Cortex of kidney (tissue), 1 donor: ENCODE measurements at places on chromosomes 5 and 9.

DNA sequence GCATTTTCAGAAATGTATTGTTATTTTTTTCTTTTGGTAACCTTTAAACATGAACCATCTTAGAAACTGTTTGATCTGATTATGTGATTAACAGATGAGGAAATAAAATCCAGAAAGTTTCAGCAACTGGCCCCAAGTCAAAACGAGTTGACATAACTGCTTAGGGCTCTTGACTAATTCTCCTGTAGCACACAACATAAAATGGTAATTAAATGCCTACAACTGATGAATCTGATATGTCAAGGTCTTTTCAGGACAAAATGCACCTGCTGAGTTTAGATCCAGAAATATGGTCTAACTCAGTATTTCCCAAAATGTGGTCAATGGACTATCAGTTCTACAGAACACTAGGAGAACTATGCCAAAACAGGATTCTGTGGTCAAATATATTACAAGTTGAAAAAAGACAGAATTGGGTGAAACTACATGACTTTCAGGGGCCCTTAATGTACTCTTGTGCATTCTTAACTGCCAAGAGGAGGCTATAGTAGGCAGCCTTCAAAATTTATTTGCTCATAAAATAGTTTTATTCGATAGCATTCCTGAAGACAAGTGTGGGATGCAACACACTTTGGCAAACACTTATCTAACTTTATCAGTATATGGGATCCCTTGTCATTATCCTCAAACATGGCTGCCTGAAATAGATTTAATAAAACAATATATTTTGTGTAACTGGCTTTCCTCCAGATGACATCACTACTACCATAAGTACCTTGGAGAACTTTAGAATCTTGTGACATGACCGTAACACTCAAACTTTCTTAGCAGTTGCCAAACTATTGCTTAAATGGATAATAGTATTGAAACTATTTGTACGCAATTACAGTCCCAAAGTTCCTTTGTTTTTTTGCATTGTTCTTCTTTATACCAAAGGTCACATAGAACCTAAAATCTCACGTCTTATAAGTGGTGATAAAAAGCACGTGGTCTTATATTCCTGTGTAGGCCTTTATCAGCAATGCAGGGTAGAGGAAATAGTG, 59.4 kb downstream of the FBN2 start:
- DNase-seq = no peak

DNA sequence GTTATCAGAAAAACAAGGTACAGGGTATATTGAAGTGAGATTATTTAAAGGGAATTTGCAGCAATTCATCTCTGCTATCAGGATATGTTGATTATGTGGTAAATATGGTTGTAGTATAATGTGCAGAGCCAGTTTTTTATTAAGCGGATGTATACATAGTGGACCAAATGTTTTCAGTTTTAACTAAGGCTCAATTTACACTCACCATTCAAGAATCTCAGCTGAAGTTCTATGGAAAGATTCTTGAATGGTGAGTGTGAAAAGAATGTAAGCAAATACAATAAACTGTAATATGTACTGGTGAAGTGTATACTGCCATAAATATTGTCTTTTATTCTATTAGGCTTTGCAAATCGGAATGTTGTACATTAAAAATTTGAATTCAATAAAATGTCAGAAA, 895.9 kb upstream of the CDH10 start:
- no peak for DNase-seq

- DNase-seq = no peak
Observed at GRCh38 chr5:102903074-102903871, 148.2 kb downstream of the PAM start.

DNA sequence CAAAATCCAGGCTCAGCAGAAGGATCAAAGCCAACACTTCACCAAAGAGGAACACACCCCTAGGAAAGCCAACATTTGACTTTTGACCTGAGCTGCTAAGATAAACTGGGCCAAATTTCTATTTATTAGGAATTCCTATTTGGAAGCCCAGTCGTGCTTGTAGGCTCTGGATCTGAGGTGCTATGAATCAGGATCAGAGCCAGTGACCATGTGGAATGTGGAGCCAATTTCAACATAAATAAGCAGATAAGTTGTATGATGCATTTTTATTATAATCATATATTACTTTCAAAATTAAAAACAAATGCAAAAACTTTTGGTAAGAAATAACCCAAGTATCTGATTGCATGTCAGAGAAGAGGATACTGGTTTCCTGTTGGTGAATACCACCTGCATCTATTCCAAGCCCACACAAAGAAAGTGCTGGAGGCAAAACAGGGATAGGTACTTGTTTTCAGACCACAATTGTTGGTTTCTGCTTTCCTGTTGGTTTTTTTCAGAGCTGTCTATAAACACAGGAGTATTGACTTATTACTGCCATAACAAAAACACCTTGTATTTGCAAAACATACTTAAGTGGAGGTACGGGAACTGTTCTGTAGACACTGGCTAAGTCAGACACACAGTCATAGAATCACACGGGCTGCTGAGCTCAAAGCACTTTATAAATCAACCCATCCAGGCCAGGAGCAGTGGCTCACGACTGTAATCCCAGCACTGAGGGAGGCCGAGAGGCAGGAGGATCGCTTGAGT, 52.8 kb downstream of the ARL15 start:
- DNase-seq = no peak

GRCh38 chr5:448061-448765, 5.2 kb downstream of the EXOC3 start:
- DNase-seq = no peak

- DNase-seq = no peak
Observed at GRCh38 chr9:89440951-89441654, 56.8 kb downstream of the SEMA4D start.

GRCh38 chr9:16743375-16743774, 127.1 kb downstream of the BNC2 start:
- DNase-seq = no peak

GRCh38 chr5:67353500-67354450, 157.2 kb upstream of the CD180 start:
- no peak for DNase-seq

GRCh38 chr9:91915524-91916263, 34.3 kb downstream of the ROR2 start:
- no peak for DNase-seq

GRCh38 chr9:4022435-4023067, 277.3 kb downstream of the GLIS3 start:
- no peak for DNase-seq

GRCh38 chr5:153222936-153223335, 267.5 kb upstream of the GRIA1 start:
- no peak for DNase-seq

GRCh38 chr5:175159956-175160355, 284.0 kb downstream of the DRD1 start:
- DNase-seq = no peak

GRCh38 chr9:77960356-77961153, 71.1 kb downstream of the GNAQ start:
- DNase-seq = no peak

GRCh38 chr9:129033216-129033615, 3.2 kb upstream of the MIGA2 start:
- no peak for DNase-seq

GRCh38 chr9:83646500-83647239, 23.7 kb downstream of the IDNK start:
- DNase-seq = no peak

DNA sequence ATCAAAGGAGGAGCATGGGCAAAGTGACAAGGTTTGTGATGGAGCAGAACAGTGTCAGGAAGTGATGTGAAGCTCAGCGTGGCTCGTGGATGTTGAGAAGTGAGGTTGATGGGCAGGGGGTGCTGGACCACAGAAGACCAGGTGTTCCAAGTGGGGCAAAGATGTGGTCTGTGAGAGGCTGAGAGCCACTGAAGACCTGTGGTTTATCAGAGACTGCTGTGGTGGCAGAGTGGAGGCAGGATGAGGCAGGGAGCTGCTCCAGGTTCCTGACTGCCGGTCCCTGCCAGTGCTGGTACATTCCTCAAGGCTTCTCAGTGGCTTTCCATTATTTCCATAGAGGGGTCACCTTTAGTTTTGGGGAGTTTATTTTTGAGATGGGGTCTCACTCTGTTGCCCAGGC, 19.1 kb downstream of the PALM2AKAP2 start:
- no peak for DNase-seq

- DNase-seq = no peak
Observed at GRCh38 chr9:115254287-115255180, 136.6 kb upstream of the TNC start.

DNA sequence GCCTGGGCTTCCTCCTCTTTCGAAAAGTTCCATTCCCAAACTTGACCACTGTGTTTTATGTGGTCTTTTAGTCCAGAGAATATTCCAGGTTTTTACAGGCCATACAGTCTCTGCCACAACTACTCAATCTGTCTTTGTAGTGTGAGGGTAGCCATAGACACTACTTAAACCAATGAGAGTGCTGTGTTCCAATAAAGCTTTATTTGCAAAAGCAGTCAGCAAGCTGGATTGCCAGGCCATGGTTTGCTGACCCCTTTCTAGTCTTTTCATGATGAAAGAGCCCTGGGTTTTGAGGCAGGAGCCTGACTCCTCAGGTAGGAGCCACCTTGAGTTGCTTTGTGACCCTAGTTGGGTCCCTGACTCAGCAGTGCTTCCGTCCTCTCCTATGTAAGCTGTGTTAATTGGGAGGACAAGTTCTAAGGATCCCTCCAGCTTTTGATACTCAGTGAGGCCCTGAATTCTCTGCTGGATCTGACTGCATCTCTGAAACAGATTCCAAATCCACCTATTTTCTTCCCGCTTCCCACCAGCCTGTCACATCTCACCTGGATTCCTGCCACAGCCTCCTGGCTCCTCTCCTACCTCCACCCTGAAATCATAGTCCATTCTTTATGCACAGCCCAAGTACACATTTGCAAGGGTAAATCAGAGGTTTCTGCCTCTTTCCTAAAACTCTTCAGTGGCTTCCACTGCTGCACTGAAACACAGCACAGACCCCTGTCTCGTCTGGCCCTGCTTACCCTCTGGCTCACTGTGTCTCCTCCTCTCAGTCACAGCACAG, 13.5 kb downstream of the GALNT10 start:
- DNase-seq = no peak

DNA sequence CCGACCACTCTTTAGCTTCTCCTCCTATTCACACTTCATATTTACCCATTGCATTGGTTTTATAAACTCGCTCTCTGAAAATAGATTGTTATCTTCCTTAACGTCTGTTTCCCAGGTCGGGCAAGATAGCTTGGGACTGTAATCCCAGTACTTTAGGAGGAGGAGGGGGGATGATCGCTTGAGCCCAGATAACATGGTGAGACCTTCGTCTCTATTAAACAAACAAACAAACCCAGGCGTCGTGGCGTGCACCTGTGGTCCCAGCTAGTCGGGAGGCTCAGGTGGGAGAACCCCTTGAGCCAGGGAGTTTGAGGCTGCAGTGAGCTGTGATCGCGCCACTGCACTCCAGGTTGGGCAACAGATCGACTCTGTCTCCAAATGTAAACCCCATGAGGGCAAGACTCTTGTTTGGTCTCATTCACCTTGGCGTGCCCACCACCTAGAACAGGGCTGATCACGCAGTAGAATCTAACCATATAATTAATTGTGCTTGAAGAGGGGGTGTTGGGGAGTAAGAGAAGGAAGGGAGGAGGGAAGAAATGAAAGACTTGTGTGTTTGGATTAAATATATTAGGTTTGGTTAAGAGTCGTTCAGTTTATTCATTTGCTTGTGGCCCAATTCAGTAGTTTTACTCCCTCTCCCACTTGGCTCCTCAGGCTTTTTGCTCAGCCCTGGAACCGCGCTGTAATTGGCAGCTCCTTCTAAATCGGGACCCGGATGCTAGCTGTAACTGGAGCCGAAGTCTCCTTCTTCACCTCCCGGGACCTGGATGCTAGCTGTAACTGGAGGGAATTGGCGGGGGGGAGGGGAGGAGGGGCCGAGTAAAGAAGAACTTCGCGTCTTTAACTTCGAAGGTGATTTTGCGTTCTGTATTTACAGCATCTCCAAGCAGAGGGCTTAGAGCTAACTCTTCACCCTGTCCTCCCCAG, 24.9 kb downstream of the CDKN2A start:
- no peak for DNase-seq

GRCh38 chr9:130972957-130973685, 34.1 kb upstream of the FIBCD1 start:
- no peak for DNase-seq

- DNase-seq = no peak
Observed at GRCh38 chr5:39471836-39472508, 47.2 kb upstream of the DAB2 start.

- DNase-seq = no peak
Observed at GRCh38 chr5:104299998-104300706, 737.6 kb upstream of the NUDT12 start.

DNA sequence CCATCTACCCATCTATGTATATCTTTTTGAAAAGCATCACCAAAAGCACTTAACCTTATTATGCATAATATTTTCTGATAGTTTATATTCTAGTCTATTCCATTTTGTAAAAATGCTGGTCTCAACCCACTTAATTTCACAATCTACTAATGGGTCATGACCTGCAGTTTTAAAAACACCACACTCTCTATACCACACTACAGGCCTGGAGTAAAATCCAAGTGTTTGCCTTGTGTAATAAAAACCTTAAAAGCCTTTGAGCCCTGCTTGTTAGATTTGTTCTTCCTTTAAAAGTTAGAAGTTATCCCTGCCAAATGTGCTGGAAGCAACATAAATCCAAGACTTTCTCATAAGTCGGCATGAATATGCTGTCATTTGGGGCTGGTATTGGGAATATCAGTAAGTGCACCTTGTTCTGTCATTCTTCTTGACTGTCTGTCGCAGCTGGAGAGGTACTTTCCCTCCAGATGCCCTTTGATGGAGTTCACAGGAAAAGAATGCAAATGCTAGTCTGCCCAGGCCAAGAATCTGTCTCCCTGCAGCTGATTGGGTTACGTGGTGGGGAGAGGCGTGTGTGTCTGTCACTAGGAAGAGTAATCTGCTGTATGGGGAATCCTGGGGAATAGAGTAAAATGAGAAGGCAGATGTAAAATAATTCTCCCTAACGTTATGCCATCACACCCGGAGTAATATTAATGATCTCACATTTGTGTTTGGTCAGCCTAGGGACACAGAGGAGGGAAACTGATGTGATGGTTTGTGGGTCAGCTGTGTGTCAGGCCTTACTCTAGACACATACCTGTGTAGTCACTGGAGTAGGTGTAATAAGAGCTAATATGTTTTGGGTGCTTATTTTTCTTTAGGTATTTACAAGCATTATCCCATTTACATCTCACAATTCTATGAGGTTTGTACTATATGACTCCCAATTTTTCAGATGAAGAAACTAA, 79.4 kb downstream of the ZNF366 start:
- no peak for DNase-seq

GRCh38 chr9:77163884-77164283, 13.4 kb upstream of the VPS13A start:
- DNase-seq = no peak

- no peak for DNase-seq
Observed at GRCh38 chr9:111483439-111483857, 735 bp downstream of the ECPAS start.

DNA sequence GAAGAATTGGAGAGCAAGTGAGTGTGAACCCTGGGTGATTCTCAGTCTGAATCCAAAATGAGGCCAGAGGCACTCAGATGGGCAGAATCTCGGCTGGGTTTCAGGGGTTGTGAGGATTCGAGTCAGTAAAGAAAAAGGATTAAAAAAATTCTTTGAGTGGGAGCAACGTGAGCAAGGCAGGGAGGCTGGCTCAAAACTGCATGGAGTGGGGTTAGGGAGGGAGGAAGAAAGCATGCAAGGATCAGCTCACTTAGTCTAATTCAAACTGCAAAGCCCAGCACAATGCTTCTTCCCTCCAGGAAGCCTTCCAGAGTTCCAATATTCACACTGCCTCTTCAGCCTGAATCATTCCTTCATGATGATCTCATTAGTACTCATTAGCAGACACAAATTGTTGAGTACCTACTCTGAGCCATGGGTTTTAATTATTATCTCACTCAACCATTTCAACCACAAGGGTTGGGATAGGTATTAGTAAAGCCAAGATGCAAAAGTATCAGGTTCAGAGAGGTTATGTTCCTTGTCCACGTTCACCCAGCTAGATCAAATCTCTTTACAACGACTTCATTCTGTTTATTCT, 95.8 kb downstream of the BRINP1 start:
- DNase-seq = no peak
